Cardiac septum (tissue), 1 donor: ENCODE measurements at places on chromosomes 1 and 21.
A peak's percentile ranks its signal among the peaks of the same experiment; 100 is the strongest.

DNA sequence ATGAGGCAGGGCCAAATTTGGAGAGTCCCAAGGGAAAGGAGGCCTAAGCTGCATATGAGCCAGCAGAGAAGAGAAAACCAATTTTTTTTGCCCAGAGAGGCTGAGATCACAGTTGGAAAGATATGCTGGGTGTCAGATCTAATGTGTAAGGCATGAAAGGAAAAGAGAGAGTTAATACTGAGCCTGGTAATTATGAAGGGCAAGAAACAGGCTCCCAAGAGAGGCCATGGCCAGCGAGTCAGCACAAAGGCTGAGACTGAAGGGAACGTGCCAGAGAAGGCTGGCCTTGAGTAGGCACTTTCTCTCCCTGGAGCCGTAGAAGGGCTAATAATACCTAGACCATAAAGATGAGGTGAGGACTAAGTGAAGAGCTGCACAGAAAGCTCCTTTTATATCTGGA is 31.8 kb upstream of the BEND5 start:
- no peak for DNase-seq

DNA sequence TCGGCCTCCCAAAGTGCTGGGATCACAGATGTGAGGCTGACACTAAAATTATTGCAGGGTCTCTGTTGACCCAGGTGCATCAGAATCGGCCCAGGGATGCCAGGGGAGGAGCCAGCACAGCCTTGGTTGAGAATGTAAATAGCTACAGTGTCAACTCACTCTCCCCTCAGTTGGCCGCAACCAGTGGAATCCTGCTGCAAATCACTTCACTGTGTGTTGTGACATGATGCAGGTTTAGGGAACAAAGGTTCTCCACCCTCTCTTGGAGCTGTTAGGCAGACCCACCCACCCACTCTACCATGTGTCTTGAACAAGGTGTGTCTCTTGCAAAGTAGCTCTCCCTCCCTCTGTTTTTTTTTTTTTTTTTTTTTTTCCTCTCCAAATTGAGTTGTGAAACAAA is 60.5 kb upstream of the SOD1 start:
- no peak for DNase-seq

DNA sequence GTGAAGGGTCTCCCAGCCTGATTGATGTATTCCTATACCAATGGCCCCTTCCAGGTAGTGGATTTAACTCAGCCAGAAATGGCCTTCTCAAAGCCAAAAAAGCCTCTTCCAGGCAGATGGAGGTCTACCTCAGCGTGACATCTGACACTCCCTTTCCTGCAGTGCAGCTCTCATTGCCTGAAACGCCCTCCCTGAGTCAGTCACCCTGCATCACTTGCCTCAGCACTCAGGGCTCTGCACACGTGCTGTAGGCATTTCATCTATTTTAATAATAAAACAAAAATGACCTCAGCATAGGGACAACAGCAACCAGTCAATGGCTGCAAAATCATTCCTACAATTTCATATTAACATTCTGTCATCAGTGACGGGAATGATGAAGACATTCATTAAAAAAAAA is 64.4 kb upstream of the GJA5 start:
- DNase-seq: no peak

- DNase-seq: no peak
Measured at GRCh38 chr1:30962609-30963508, 54.3 kb upstream of the SDC3 start.

GRCh38 chr1:55056632-55056992 is 17.3 kb downstream of the PCSK9 start:
- DNase-seq: no peak

DNA sequence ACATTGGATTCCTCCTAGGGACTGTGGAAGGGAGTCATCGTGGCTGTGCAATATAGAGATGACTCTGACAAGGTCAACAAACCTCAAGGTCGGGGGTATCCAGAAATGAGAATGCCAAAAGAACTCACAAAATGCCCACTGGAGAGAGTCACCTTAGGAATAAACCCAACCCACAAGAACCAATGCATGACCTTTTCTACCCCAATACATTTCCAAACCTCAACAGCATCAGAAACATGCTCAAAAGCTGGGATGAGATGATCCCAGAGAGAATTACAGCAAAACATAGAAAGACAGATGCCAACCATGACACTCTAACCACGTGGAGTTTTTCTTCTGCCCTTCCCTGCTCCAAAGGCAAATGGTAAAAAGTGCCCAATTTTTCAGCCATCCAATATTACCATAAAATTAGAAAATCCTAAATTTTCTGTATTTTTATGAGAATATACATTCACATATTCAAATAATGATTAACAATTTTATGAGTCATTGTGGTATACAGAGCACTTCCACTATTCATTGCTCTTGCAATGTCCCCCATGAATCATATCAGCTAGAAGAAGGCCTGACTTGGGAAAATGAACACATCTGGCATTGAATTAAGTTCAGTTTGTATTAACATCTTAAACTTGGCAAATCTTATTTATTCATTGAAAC is 88.2 kb upstream of the PALMD start:
- no peak for DNase-seq

- DNase-seq: no peak
Measured at GRCh38 chr1:223350361-223350908, 13.5 kb downstream of the SUSD4 start.

DNA sequence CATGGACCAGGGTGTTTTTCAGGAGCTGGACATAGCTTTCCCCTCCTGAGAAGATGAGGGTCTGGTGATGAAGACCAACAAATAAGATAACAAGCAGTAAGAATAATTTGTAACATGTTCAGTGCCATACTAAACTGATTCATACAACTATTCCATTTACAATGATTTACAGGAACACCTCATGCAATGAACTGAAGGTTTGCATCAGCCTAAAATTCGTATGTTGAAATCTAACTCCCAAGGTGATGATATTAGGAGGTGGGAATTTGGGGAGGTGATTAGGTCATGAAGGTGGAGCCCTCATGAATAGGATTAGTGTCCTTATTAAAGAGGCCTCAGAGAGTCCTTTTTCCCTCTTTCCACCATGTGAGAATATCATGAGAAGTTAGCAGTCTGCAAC is 15.9 kb upstream of the NIBAN1 start:
- DNase-seq: no peak

DNA sequence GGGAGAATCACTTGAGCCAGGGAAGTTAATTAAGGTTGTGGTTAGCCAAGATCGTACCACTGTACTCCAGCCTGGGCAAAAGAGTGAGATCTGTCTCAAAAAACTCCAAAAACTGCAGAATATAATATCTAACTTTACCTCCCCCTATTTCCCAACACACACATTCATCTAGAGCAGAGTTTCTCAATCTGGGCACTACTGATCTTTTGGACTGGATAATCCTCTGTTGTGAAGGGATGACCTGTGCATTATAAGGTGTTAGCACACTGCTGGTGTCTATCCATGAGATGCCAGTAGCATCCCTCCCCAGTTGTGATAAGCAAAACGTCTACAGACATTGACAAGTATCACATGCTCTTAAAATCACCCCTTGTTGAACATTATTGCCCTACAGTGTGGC is 61.8 kb downstream of the RGS13 start:
- DNase-seq: no peak

DNA sequence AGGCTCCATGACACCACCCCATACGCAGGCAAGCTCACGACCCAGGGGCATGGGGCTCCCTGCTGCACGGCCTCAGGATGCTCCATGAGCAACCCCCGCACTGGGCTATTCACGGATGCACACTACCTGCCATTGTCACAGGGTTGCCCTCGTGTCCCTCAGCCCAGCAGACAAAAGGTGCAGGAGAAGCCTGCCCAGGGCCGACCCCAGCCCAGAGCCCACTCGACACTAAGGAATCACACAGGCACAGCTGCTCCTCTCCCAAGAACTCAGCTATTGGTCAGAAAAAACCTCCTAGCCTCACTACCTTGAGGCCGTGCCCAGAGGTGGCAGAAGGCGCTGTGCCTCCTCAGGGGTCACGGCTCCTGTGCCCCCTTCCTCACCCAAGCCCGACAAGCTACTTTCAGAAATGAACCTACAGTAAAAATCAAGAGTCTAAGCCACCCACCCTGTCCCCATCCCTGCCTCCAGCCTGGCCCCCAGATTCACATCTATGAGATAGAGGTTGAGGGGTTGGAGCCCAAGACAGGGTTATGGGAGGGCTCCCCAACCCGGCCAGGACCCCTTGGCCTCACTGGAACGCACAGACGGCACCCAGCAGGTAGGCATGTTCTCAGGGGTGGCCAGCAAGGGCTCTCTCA is 6.4 kb upstream of the SPATC1L start:
- peak; percentile 73 for DNase-seq

GRCh38 chr1:25729790-25730644 is 70.0 kb upstream of the SELENON start:
- peak; percentile 35 for DNase-seq

DNA sequence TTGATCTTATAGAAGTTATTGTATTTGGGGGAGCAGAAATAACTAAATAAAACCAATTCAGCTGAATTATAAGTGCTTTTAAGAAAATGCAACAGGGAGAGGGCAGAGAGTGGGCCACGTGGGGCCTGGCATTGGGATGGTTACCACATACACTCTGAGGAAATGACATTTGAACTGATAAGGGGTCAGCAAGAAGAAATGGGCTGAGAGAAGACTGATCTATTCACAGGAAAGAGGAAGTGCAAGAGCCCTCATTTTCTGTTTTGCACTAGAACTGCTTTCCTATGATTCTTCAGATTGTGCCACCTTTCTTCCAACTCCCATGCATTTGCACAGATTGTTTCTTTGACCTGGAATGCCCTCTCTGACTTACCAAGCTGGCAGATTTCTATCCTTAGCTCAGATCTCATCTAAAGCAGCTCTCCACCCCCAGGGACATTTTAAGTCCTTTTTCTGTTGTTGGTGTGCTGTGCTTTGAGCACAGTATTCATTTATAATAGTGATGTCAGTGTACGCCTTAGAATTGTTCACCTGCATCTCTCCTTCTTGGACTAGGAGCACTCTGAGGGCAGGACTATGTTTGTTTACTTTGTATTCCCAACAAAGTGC is 115.9 kb downstream of the FGGY start:
- DNase-seq: no peak

DNA sequence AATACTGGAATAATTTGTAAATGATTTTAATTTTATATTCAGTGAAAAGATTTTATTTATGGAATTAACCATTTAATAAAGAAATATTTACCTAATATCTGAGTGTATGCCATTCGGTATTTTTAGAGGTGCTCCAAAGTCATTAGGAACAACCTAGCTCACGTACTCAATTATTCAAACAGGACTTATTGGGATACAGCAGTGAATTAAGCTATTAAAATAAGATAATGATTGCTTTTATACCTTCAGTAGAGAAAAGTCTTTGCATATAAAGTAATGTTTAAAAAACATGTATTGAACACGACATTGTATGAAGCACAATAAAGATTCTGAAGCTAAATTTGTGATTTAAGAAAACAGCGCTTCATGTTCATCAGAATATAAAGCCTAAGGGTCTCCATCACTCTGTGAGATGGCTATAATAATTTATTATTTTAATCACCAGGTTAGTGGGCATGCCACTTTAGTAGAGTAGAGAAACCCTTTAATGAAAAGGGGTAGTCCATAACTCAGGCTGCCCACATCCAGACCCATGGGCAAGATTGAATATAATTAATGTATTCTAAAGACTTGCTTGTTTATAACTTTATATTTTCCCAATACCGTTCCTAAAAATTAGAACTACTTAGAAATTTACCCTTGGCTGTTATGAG is 3.2 kb downstream of the CCN1 start:
- DNase-seq: no peak

DNA sequence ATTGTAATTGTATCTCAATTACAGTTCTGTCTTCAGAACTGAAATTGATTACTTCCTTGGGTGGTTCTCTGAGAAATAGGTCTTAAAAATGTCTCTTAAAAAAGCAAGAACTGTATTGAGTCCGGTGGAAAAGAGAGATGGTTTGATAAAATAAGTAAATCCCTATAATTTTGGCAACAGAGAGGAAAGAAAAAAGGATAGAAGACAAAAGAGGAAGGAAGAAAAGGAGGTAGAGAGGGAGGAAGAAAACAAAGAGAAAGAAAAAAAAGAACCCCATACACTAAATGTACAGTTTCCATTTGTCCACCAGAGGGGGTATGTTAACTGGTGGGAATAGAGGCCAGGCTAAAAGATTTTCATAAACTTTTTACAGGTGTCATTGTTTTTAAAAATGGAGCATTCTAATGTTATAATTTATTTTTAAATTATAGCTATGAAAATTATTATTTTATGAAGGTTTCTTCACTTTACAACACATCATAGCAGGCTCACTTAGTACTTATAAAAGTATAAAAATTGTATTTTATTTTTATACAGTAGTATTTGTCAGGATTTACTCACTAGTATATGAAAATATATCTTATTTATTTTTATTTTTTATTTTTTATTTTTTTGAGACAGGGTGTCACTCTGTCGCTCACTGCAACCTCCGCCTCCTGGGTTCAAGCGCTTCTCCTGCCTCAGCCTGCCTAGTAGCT is 2.1 kb upstream of the UBE2T start:
- DNase-seq: no peak

GRCh38 chr1:159056069-159056698 is 20.4 kb downstream of the AIM2 start:
- no peak for DNase-seq

- no peak for DNase-seq
Measured at GRCh38 chr1:82646336-82646735, 845.6 kb downstream of the ADGRL2 start.

DNA sequence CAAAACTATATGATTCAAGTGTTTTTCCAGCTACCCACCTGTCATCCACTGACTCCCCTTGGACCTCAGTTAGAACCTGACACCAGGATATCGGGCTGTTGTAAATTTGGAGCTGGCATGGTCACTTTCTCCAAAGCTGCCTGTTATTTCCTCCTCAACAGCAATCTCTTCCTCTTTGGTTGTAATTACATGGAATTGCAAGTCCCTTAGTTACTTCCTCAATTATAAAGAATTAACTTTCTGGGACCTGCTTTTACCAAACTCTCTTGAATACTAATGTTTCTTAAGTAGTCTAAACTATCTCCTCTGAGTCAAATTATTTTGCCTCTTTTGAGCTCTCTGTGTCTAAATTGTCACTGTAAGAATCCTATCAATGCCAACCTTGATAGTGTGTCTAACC is 150.3 kb upstream of the SGIP1 start:
- no peak for DNase-seq

- no peak for DNase-seq
Measured at GRCh38 chr1:14220324-14220723, 378.2 kb upstream of the KAZN start.

DNA sequence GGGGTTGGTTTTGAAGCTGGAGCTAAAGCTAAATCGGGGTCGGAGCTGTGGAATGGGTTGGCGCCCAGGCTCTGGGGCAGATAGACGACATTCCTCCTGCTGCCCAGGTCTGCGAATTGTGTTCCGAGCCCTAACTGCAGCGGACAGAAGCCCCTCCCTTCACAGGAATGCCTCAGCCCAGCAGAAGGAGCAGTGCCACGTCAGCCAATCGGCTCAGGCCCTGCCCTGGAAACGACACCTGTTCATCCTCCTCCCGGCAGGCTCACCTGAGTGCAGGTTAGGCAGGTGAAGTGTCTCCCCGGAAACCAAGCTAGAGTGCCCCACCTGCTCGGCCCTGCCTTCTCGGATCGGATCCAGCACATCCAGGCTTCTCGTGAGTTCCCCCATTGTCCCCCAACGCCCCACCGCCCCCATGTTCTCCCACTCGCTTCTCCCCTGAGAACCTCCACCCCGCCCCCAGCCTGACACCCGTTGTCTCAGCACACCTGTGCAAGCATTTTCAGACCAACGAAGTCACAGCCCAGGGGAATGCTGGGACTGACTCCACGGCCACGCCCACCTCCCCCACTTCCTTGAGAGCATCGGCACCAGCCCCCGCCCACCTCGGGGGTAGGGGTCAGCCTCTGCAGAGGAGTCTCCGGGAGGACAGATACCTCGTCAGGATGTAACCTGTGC is 775 bp downstream of the TMEM125 start:
- DNase-seq: peak; percentile 72

- DNase-seq: peak; percentile 58
Measured at GRCh38 chr21:43298546-43299440, 128.1 kb downstream of the SIK1 start.
